ENCODE measurements at places on chromosomes 12 and 14.
A peak's percentile ranks its signal among the peaks of the same experiment; 100 is the strongest.

GRCh38 chr12:82659343-82660207 is 27.1 kb upstream of the TMTC2 start:
- no peak for DNase-seq

DNA sequence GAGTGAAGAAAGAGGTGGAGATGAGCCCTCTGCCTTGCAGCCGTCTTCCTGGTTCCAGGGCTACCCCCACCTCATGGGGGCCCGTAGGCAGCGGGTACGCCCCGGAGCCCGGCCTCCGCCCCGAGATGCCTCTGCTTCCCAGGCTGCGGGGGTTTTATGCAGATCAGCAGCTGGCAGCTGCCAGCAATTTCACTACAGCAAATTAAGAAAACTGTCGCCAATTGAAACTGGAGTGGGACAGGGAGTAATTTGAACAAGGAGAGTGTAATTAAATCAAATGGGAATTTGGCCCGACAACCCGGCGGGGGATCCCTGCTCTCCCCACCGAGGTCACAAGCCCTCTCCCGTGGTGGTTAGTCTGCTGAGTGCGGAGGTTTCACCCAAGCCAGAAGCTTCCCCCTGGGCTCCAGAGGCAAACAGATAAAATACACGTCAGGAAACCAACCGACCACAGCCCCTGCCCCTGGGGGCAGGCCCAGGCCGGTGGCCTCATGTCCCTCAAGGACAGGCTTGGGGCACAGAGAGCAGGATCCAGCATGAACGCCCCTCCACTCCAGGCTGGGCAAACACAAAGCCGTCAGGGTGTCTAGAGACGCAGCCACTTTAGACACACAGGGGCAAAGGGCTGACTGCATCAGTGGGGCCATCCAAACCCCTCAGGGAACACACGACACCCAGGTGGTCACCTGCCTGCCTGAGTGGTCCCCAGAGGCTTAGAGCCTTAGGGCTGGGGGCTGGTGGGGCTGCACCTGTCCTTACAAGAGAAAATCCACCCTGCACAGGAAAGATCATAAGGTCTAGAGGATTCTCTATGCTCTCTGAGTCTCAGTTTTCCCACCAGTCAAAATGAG is 53.8 kb downstream of the TESC start:
- no peak for DNase-seq

- no peak for DNase-seq
Observed at GRCh38 chr12:89117448-89118034, 234.8 kb downstream of the DUSP6 start.

- no peak for DNase-seq
Observed at GRCh38 chr14:96084796-96085195, 45.6 kb downstream of the C14orf132 start.

DNA sequence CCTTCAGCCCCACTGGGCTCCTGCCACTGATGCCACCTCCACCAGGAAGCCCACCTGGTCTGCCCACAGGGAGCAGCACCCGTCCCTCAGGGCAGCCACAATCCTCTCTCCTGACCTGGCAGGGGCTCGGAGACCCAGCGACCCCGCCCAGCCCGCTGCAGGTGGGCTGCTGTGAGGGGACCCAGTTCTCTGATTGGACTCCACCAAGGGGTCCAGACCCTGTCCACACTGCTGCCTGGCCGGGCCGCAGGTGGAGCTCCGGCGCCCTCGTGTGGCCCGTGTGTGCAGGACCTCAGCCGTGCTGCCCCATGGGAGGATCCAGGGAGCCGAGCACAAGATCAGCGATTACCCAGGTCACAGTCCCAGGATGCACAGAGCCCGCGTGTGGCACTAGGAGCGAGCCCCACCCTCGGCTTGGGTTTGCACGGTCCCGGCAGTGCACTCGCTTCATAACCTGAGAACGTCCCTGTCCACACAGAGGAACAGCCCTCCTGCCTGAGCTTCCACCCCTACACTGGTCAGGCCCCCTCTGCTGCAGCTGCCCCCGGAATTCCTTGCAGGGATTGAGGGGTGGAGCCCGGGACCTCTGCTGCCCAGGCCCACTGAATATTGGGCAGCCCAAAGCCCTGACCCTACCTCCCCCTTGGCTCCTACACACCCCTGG is 35.4 kb upstream of the TMEM179 start:
- peak; percentile 23 for DNase-seq

- no peak for DNase-seq
Observed at GRCh38 chr12:56230432-56231183, 757 bp downstream of the SLC39A5 start.

GRCh38 chr14:54481695-54482094 is 7.1 kb downstream of the GMFB start:
- no peak for DNase-seq

DNA sequence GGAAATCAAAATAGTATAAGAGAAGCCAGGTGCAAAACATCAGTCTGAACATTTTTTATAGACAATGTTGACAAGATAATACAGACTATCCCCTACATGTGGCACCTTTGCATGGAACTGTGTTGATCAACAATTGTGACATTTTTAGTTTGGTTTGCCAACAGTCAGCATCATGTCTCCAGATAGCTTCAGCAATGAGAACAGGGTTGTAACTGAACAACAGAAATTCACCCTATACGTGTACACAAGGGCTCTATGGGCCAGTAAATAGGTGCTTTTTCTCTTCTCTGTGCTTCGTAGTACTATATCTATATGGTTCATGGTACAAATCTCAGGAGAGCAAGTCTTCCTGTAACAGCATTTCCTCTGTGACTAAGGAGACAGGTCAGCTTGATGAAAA is 310.4 kb downstream of the ATXN7L3B start:
- no peak for DNase-seq

DNA sequence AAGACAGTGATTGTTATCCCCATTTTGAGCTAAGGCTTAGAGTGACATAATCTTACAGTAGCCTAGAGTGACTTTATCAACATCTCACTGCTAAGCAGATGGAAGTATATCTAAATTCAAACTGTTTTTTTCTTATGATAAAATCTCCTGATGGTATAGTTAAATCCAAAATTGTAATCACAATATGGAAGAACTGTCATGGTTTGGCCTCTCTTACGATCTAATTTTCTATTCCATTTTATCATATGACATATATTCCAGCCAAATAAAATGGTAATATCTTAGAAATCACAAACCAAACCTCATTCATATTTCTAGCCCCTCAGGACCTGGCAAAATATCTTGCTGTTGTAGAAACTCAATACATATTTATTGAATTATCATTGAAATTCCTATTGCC is 864.7 kb downstream of the SLC6A15 start:
- no peak for DNase-seq

DNA sequence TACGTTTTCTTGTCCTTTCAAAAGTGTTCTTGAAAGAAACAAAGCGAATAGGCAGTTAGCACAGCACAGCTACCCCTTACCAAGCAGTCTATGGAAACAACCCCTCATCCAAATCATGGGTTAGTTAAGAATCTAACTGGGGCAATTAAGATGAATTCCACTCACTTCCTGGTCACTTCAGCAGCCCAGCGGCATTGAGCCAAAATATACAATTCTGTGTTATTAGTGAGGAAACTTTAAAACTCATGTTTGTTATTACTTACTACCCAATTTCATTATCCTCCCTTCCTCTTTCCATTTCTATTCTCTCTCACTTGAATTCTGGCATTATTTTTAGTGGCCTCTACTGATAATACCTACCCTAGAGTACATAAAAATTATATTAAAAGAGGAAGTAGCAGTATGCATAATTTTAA is 121.4 kb downstream of the PPHLN1 start:
- DNase-seq: no peak

DNA sequence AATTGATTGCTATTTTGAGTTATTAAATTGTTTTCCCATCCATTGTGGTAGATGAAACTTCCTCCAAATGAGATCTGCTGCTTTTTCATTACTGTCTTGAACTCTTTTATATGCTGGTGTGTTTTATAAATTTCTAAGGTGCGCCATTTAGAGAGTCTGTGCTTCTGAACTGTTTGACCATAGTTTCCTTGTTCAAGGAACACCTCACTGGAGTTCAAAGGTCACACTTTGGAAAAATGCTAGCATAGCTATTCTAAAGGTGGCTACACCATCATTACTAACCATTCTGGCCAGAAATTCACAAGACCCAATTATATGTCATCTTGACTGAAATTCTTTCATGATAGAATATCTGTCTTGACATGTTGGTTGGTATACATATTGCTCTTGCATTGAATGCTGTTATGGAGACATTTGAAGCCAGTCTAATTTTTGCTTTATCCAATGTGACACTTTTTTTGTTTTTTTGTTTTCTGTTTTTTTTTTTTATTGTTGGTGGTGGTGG is 269.5 kb downstream of the PAWR start:
- DNase-seq: no peak

DNA sequence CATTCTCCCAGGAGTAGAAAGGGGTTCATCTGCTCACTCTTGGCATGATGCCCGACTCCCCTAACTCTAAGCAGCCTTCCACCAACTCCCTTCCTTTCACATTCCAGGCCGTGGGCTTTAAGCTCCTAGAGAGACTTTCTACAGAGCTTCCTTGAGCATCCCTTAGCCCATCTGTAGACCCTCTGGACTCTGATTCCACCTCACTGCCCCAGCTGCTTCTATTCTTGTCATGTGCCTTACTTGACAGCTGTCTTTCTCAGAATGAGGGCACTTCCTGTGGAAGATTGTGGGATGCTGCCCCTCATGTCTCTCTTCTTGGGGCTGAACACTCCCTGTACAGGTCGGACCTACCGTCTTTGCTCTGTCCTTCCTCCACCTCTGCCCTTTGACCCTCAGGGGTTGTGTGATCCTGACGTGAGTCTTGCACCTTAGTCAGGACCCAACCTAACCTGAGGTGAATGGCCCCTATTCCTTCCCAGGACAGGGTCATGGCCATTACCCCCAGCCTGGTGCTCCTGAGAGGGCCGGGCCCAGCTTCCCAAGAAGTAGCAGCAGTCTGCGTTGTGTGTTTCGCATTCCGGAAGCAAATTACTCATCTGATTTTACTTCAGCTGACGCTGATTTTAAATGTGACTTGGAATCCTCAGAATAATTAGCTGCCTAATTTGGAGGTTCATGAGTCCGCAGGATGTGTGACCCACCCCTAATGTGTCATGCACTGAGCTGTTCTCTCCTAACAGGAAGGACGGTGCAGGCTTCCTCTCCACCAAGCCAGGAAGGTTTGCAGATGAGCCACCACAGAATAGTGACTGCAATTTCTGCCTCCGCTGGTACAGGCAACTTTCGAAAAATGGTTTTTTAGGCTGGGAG is 2.7 kb upstream of the GALNT6 start:
- peak; percentile 98 for DNase-seq

DNA sequence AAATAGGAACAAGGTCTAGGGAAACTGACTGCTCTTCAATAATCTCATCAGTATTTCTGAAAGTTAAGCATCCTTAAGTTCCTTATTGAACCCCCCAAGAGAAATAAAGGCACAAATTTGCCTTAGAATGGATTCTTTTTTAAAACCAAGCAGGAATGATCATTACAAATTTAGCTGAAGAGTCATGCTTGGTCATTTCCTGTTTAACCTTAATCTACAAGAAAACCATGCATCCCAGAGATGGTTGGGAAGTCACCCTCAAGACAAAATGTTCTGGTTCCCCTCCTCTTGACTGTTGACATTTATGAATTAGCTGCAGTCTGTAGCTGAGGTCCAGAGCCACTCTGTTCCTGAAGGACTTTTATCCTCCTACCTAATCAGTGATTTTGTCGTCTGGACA is 291.8 kb upstream of the G2E3 start:
- peak; percentile 66 for DNase-seq

DNA sequence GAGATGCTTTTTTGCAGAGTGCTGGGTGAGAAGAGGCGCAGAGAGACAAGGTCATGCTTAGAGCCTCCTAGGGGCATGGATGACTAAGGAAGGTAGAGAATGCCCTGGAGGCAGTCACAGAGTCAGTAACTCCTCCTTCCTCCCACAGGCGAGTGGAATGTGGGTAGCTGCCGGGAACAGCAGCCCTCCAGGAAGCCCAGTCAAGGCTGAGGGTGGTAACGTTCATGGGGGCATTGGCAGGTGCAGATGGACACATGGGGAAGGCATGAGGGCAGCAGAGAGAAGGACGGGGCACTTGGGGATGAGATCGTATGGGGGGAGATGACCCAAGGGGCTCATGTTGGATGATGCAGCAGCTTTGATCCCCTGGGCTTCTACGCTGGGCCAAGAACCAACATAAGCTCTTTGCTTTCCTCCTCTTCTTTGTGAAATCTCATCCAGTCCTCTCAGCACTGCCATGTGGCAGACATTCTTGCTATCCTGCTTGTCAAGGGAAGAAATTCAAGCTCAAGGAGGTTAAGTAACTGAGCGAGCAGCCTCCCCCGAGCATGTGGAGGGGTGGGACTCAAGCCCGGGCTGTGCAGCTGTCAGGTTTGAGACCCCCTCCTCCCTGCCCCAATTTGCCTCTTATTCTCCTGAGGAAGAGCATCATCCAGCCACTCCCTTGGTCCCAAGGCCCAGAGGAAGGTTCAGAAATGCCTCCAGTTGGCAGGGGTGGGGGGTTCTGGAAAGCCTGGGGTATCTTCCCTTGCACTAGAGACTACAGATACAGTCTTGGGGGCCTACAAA is 187.9 kb downstream of the PIWIL1 start:
- no peak for DNase-seq
